ENCODE measurements at places on chromosomes 5 and 9.

DNA sequence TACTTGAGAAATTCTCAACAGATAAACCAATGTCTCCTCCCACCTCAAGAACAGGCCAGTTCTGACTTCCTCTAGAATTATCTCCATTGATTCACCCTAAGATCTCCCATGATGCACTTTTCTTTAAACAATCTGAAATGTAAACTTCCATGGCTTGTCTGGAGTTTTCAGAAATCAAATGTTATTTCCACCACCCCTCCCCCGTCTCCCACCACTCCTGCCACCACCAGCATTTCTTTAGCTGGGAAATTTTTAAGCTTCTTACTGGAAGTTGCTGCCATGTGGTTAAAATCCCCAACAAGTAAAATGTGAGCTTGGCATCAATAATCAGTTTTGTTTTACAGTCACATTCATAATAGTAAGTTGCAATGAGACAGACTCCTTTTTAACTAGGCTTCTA lies 32.8 kb upstream of the BASP1 start:
- DNase-seq = no peak

GRCh38 chr5:10655161-10655971 lies 91.5 kb downstream of the ANKRD33B start:
- no peak for DNase-seq

GRCh38 chr5:98772415-98773213 lies 849 bp upstream of the RGMB start:
- DNase-seq = peak; percentile 49

DNA sequence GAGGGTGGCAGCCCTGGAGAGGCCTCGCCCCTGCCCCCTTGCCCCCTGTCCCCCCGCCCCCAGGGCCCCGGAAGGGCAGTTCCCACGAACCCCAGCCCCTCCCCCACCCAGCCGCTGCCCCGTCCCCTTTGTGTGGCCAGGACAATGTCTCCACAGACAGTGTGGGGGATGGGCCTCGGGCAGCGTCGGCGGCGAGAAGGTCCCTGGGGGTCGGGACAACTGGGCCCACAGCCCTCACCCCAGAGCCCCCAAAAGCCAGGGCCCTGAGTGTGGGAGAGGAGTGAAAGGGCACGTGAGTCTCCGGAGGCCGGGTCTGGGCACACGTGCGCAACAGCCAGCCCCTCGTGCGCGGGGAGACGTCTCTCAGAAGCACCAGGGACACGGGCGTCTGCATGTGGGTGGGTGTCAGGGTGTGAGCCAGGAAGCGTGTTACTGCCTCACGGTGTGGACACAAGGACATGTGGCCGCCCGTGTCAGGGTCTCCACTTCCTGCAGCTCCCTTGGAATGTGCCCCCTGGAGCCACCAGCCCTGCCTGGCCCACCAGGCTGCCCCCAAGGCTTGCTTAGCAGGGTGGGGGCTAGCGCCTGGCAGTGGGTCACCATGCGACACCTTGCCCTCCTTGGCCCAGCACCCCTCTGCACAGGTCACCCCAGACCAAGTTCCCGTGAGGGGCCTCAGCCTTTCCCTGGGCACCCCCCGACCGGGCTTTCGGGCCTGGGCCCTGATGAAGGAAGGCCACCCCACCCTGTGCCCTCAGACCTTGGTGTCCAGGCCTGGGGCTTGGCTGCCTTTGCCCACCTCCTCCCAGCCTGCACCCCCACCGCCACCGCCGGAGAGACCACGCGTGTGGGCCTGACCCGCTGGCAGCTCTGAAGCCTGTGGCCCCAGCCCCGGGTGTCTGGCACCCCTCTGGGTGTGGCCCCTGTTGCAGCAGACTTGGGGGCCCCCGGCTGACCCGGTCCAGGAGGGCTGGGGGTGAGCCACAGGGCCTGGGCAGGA lies 12.8 kb upstream of the NRARP start:
- DNase-seq = peak; percentile 44

- DNase-seq = peak; percentile 51
Measured at GRCh38 chr9:110156902-110157301, 51.1 kb downstream of the C9orf152 start.

DNA sequence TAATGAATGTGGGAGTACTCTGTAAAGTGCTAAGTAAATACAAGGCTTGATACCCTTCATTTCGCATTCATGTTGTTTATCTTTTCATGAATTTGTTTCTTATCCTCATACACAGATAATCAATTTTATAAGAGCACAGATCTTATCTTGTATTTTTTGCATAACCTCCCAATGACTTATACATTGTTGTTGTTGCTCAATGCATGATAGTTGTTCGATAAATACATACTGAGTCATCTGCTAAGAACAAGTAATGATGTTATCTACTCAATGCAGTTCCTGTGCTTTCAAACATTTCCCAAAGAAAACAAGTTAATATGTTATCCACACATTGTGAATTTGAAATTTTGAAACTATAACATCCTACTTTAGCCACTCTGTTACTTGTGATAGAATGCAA lies 60.7 kb downstream of the TAF11L14 start:
- no peak for DNase-seq

DNA sequence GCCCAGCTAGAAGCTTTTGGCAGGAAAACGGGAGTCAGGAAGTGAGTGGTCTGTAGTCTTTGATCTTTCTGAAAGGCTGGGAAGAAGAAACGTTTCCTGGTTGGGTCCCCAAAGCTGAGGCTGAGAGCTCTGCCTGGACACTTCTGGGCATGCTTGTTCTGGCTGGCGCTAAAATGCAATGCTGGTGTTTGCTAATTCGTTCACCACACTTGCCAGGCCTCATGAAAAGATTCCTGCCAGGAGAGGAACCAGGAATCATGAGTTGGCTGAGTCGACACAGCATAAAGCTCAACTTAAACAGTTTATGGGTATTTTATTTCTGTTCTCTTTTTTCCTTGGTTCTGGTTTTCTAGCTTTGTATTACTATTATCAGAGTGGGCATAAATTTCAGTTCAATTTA lies 10.7 kb upstream of the PTGR1 start:
- DNase-seq = no peak

DNA sequence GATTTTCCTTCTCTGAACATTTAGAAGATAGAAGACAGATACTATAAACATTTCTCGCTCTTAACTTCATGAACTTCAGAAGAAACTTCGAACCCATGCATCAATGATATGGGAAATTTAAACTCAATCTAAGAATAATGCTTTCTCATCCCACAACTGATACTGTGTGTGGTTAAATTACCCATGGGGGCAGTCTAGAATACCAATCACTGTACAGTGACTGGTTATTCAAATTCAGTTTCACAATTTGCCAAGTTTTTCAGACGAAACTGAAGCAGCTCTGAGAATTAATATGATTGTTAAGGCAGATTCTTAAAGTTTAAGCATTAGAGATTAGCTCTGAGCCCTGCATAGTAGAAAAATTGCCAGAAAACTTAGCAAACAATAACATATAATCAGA lies 431.0 kb downstream of the SH3GL2 start:
- no peak for DNase-seq

Measured in GM20000 (cell line).